ENCODE measurements at places on chromosomes 3 and 15.
A peak's percentile ranks its signal among the peaks of the same experiment; 100 is the strongest.

DNA sequence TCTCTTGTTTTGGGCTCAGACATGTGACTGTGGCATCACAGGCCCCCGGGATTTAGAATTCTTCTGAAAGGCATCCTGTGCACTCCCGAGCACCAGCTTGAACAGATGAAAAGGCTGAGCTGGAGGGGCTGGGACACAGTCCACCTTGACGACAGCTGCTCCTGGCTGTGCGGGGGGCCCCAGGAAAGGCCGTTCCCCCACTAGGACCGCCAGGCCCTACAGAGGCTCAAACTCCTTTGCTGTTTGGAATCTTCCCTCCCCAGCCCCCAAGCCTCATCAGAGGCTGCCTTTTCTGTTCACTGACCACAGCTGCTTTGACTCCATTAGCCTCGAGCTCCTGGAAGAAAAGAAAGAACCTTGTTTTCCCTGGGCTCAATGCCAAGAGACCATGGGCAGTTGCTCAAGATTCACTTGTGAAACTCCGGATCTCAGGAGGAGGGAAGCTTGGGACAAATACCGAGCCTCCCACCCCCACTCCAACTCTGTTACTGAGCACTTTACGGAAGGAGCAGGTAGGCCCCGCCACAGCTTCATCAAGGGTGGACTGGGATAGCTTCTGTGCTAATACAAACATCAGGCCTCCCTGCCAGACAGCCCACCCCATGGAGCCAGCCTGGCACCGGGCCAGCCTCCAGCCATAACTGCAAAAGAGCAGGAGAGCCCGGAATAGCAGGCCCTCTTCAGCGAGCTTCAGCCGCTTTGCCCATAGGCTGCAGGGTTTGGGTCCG, 15.7 kb downstream of the CIDEC start:
- peak; percentile 98 for DNase-seq

DNA sequence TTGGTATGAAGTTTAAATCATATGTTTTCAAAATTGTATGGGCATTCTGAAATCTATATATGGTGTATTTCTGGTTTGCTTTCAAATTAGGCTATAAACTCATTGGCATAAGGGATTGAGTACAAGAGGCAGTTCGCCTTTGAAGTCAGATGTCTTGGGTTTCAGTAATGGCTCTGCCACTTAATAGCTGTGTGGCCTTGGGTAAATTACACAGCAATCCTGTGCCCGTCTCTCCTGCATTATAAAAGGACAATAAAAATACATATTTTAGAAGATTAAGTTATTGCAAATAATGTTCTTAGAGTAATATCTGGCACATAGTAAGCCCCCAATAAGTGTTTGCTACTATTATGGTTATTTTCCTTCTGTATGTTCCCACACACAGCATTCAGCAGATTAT, 20.4 kb upstream of the STRIT1 start:
- DNase-seq: no peak

DNA sequence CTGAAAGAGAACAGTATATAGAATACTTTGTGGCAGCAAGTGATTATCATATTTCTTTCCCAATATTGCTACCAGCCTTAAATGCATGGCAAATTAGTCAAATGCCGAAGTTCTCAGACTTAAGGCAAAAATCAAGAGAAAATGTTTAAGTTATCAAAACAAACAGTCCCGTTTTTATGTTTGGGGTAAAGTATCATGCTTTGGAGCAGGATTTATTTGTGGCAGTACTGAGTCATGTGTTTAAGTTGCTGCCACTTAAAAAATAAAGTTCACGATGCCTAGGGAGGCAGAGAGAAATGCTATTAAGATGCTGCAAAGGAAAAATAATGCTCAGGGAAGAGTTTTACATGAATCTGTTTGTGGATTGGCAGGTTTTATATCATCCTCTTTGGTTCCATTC, 417.4 kb upstream of the MDFIC2 start:
- no peak for DNase-seq

- peak; percentile 77 for DNase-seq
These were observed 10.7 kb downstream of the PDE8A start for GRCh38 chr15:84992157-84992944.

DNA sequence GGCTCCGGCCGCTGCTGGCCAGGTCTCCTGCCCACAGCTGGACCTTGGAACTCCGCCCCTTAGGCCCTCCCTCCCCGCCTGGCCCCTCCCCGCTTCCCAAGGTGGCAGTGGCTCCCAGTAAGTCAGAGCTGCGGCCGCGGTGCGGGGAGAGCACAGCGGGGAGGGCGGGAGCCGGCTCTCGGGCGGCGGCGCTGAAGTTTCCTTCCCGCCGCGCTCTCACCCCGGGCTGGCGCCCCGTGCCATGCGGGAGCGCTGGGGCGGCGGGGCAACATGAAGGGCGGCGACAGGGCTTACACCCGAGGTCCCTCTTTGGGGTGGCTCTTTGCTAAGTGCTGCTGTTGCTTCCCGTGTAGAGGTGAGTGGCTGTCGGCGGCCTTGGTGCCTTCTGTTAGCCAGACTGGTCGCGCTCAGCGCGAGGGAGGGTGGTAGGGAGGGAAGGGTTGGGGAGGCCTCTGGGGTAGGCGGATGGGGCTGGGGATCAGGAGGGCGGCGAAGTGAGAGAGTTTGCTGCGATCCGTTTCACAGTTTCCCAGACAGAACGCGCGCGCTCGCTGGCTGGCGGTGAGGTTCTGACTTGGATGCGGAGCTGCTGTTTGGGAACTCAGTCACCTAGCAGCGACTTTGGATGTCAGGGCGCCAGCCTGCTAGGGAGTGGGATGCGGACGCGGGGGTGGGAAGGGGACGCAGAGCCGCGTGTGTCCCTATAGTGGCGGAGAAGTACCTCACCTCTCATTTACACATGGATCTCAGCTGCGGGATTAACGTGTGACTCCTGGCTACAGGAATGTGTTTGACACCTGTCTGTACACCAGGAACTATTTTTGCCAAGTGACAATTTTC, 145.5 kb upstream of the UMPS start:
- peak; percentile 38 for DNase-seq

GRCh38 chr3:181974198-181974597, 262.5 kb downstream of the SOX2 start:
- peak; percentile 86 for DNase-seq

All from MCF 10A (cell line).